ENCODE measurements at places on chromosomes 4 and X.

DNA sequence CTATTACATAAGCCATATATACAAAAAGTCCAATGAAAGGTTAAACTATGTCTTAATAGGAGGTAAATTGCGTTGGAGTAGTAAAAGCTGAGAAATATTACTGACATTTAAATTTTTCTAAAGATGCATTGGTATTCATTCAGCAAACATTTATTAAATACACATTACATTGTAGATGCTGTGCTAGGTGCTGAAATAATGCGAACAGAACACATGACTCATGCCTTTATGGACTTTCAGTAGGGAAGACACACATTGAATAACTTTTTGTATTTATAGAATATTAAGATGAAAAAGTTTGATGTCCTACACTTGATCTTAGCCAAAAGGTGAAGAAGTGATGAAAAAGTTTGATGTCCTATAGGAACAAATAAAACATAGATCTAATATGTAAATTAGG lies 871.1 kb upstream of the SLIT2 start:
- DNase-seq: no peak

DNA sequence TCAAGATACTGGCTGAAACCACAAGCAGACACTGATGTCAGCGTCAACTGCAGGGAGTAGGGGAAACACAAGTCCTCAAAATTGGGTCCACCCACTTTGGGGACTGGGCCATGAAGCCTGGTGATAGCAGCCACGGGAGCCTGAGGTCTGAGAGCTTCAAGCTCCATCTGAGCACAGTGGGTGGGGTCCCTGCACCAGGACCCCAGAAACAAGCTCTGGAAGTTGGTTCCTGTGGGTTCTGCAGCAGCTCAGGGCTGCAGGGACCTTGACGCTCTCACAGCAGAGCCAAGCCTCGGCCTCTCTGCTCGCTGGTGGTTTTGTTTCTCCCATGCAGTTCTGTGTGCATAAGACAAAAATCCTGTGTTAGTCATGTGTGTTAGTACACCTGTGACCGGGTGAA lies 54.5 kb downstream of the CPLX1 start:
- no peak for DNase-seq

DNA sequence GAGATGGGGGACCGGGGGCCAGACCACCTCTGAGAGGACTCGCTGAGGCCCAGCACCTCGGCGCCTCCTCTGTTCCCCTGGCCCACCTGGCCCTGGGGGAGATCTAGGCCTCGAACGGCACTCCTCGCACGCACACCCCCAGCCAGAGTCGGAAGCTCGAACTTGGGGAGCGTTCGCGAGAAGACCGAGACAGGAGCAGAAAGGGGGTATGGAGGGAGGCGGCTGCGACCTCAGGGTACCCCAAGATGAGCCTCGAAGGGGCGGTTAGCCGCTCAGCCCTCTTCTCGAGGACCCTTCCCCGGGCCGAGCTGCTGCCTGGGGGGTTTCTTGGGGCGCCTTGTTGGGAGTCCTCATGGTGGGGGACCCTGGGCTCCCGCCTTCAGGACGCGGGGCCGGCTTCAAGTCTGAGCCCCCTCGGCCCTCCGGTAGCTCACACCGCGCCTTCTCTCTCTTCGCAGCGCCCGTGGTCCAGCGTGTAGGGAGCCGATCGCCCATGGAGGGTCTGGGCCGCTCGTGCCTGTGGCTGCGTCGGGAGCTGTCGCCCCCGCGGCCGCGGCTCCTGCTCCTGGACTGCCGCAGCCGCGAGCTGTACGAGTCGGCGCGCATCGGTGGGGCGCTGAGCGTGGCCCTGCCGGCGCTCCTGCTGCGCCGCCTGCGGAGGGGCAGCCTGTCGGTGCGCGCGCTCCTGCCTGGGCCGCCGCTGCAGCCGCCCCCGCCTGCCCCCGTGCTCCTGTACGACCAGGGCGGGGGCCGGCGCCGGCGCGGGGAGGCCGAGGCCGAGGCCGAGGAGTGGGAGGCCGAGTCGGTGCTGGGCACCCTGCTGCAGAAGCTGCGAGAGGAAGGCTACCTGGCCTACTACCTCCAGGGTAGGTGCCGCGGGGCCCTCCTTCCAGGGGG lies 706 bp downstream of the DUSP9 start:
- no peak for DNase-seq

DNA sequence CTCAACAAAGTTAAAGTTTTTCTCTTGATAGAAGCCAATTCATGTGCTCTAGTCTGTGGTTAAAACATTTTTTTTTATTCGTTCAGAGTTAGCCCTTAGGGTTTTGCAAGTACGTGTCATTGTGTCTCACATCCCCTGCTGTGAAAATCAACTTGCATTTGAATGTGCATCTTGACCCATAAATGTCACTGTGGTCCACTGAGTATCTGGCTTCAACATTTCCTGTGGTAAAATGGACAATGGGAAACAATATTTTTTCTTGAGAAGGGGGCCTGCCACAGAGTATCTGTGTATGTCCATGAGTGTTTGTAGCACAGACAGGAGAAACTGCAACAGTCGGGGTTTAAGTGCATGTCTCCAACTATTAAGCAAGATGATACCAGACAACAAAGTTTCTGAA lies 554.8 kb upstream of the TENM3 start:
- no peak for DNase-seq

DNA sequence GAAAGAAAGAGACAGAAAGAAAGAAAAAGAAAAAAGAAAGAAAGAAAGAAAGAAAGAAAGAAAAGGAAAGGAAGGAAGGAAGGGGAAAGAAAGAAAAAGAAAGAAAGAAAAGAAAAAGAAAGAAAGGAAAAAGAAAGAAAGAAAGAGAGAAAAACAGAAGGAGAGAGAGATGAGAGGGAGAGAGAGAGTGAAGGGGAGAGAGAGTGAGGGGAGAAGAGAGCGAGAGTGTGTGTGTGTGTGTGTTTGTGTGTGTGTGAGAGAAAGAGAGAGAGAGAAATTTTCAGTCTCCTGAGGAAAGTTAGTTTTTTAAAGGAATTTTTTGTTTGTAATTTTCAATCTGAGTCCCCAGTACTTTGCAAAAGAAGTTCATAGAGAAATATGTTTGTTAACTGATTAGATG lies 504.1 kb upstream of the POU3F4 start:
- no peak for DNase-seq

DNA sequence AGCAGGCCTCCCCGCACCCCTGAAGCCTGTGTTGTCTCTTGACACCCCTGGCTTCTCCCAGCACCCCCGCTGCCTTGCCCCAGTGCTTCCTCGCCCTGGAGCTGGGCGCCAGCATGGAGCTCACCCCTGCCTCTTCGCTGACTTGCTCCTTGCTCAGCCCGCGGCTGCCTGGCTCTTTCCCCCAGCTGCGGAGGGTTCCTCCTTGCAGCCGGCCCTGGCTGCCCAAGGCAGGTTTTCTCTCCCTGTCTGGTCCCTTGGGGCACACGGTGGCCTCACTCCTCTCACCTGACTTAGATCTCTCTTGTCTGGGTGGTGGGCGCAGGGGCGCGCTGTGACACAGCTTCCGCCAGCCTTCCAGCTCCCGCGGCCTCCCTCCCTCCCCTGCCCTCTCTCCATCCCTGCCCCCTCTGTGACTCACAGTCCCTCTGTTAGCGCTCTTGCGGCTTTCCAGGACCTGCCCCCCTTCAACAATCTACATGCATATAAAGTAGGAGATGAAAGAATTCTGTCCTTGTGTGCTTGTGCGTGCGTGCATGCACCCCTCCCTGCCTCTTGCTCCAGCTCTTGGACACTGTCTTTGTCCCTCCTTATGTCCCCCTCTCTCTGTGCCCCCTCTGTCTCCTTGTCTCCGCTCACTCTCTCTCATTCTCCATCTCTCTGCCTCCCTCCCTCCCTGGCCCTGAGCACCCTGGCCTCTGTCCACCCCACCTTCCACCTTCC lies 2.2 kb downstream of the PLXNB3 start:
- DNase-seq: no peak

- peak; percentile 35 for DNase-seq
These were observed 31.5 kb downstream of the WWC2 start for GRCh38 chr4:183130328-183131155.

GRCh38 chr4:152618971-152619370 lies 60.8 kb downstream of the TMEM154 start:
- DNase-seq: no peak

GRCh38 chr4:165328708-165329107 lies 1.2 kb downstream of the MSMO1 start:
- DNase-seq: no peak

GRCh38 chr4:71049395-71049794 lies 55.9 kb downstream of the DCK start:
- no peak for DNase-seq

DNA sequence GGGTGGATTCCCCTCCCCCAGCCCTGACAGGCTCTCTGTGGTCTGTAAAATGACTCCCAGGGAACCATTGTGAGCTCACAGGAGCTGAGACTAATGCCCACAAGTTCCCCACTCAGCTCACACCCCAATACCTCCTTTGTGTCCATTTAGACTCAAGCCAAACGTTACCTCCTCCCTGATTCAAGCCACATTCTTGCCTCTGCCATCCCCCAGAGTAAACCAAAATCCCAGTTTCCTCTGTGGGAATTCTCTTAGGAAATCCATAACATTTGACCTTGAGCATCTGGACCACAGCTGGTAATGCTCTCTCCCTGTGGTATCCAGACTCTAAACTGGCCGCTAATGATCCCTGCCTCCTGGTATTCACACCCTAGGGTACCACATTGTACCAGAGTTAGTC lies 26.3 kb upstream of the KDM5C start:
- no peak for DNase-seq

DNA sequence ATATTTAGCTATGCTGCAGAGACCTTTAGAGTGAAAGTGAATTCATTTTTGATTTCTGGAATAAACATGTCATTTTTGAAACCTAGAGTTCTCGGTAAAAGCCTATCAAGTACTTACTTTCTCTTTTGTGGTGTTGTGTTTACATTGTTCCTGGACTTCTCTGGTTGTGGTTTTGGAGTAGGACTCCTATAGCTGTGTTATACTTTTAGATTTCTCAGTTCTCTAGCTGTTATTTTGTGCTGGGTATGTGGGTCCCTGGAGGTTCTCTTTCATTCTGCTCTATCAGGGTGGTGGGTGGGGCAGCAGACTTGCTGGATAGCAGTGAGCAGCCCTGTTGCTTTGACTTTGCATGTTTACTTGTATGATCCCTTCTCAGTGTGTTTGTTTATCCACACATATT lies 25.6 kb upstream of the MSMO1 start:
- no peak for DNase-seq

GRCh38 chr4:38004062-38004461 lies 43.9 kb downstream of the PTTG2 start:
- no peak for DNase-seq

- DNase-seq: no peak
These were observed 844.2 kb downstream of the RAPGEF2 start for GRCh38 chr4:159946983-159947615.

- no peak for DNase-seq
These were observed 124.6 kb downstream of the GRIA3 start for GRCh38 chrX:123308658-123309057.

DNA sequence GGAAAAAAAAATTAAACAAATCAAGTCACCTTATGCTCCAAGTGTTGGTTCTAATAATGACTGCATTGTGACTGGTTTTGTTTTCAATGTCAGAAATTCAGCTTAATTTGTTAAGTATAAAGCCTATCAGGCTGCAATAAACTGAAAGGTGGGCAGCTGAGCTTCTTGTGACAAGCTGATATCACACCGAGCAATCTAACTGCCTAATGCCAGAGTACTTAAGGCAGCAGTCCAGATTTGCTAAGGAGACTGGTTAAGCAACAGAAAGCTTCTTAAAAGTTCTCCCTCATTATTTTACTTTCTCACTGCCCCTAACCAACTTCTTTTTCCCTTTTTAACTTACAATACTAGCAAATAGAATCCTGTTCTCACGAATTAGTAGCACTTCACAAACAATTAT lies 201.0 kb downstream of the MAB21L2 start:
- DNase-seq: no peak

- DNase-seq: no peak
These were observed 20.0 kb downstream of the SH3KBP1 start for GRCh38 chrX:19867411-19867732.

- DNase-seq: no peak
These were observed 258.1 kb upstream of the AGTR2 start for GRCh38 chrX:115912372-115912897.

DNA sequence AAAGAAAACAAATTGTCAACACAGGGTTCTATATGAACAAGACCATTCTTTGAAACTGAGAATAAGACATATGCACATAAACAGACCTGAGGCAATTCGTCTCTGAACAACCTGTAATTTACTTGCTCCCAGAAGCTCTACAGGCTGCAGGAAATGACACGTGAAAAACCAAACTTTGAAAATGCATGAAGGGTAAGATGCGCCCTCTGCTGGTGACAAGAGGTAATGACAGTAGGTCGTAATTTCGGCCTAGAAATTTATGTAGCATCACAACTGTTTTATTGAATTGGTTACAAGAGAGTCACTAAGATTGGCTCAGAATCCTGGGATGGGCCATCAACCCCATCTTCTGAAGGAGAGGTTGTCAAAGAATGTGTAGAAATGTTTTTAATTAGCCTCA lies 276.5 kb downstream of the PPP4R3C start:
- DNase-seq: peak; percentile 16

- DNase-seq: no peak
These were observed 487 bp downstream of the TBCK start for GRCh38 chr4:106315476-106315967.

GRCh38 chr4:52612341-52612740 lies 46.8 kb downstream of the USP46 start:
- DNase-seq: no peak

- DNase-seq: no peak
These were observed 448 bp upstream of the TBC1D8B start for GRCh38 chrX:106802063-106802387.

DNA sequence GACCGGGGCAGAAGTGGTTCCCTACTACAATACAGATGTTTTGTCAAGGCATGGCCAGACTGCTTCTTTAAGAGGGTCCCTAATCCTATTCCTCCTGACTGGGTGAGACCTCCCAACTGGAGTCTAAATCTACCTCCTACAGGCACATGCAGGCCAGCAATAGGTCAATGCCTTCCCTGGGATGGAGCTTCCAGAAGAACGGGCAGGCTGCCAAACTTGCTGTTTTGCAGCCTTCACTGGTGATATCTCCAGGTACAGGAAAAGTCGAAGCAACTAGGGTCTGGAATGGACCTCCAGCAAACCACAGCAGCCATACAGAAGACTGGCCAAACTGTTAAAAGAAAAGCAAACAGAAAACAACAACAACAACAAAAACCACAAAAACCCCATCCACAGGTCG lies 678.4 kb upstream of the DIAPH2 start:
- no peak for DNase-seq

DNA sequence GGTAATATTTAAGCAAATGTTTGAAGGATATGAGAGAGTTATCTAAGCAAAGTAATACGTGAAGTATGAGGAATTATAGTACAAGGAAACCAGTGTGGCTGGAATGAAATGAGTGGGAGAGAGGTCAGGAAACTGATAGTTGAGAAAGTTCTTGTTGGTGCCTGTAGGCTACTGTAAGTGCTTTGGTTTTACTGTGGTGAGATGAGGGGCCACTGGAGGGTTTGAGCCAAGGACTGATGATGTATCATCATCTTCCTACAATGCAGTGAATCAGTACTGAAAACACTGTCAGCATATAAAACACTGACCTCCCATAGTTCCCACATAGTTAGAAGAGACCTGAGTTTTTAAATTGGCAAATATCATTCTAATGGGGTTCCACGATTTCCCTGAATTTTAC lies 367.5 kb upstream of the CTSO start:
- DNase-seq: no peak
